ENCODE measurements at places on chromosomes 4 and X.

- DNase-seq, result no peak
Observed at GRCh38 chr4:1409079-1409478, 2.8 kb upstream of the NKX1-1 start.

DNA sequence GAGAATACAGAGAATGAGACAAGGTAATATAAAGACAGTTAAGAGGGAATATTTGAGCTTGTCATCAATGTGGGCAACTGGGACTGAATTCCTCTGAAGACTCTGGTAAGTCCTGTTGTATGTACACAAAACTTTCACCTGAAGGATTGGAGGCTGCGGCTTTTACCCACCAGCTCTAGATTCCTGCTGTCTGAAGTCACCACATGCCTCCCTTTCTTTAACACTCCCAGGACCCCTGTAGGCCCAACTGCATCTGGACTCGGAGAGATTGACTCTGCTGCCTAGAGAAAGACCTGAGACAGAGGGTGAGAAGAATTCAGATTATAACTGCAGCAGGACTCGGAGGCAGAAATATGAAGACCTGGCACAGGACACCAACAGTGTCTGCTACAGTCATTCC is 1048.0 kb downstream of the PDHA2 start:
- DNase-seq, result no peak

- peak; percentile 76 for DNase-seq
Observed at GRCh38 chr4:10205223-10205622, 88.6 kb upstream of the WDR1 start.

DNA sequence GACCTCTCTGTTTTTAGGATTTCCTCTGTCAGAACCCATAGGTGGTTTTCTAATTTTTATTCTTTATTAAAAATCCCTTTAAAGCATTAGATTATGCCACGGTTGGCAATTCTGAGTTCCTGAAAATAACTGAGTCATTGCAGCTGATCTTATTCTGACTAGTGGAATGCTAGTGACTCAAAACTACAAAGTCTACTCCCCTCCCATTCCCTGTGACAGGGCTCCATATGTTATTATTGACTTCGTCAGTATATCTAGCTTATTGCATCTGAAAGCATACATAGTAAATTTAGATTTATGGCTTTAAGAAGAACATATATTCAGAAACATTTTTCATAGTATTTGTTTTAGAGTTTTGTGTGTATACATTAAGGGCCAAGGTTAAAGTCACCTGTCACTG is 38.5 kb downstream of the HERC3 start:
- DNase-seq, result peak; percentile 78

- no peak for DNase-seq
Observed at GRCh38 chr4:75255261-75255660, 258.9 kb downstream of the RCHY1 start.

GRCh38 chr4:180827232-180828009 is 1415.8 kb upstream of the TENM3 start:
- peak; percentile 41 for DNase-seq

GRCh38 chrX:101452056-101452455 is 33.2 kb upstream of the ARMCX4 start:
- DNase-seq, result peak; percentile 55

- no peak for DNase-seq
Observed at GRCh38 chrX:70921709-70922352, 9.1 kb downstream of the SLC7A3 start.

GRCh38 chr4:39539089-39539611 is 11.9 kb upstream of the UGDH start:
- DNase-seq, result no peak

GRCh38 chr4:15213302-15213970 is 211.2 kb downstream of the CPEB2 start:
- DNase-seq, result peak; percentile 11

DNA sequence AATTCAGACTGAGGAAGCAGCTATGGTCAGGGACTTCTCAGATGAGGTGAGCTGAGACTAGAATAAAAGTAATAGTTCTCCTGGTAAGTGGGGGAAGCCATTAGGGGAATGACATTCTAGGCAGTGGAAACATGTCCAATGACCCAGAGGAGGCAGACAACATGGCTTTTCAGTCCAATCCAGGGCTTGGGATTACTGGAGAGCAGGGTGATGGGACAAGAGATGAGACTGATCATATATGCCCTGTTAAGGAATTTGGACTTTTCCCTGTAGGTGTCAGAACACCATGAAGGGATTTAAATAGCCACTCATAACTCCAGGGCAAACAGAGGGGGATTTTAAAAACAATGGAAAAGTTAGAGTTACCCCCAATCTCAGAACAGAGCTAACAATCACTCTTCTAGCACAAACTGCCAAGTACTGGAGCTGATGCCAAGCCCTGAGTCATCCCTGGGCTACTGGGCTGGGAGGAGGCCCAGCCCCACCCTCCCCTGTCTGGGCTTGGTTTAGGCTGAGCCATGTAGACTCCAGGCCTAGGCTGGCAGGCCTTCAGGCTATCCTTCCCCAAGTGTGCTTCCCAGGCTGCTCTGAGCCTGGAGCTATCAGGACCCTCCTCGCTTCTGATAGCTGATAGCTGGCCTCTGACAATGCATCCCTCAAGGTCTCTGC is 22.7 kb upstream of the MSN start:
- peak; percentile 87 for DNase-seq

- no peak for DNase-seq
Observed at GRCh38 chr4:37455301-37456131, 211.0 kb downstream of the NWD2 start.

DNA sequence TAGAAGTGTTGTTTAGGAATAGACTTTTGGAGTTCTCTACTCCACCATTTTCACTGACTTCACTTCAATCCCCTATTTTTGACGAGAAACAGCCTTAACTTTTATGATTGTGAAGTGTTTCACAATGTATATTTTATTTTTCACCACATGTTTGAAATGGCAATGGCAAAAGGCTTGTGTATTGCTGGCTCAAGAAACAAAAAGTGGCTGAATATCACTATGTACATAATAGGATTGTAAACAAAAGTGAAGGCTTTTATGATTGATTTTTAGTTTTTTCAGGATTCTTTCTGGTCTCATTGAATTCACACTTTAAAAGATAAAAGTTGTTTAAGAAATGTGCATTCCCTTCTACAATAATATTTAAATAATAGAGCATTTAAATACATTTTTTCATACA is 18.2 kb downstream of the MAGEB5 start:
- no peak for DNase-seq

DNA sequence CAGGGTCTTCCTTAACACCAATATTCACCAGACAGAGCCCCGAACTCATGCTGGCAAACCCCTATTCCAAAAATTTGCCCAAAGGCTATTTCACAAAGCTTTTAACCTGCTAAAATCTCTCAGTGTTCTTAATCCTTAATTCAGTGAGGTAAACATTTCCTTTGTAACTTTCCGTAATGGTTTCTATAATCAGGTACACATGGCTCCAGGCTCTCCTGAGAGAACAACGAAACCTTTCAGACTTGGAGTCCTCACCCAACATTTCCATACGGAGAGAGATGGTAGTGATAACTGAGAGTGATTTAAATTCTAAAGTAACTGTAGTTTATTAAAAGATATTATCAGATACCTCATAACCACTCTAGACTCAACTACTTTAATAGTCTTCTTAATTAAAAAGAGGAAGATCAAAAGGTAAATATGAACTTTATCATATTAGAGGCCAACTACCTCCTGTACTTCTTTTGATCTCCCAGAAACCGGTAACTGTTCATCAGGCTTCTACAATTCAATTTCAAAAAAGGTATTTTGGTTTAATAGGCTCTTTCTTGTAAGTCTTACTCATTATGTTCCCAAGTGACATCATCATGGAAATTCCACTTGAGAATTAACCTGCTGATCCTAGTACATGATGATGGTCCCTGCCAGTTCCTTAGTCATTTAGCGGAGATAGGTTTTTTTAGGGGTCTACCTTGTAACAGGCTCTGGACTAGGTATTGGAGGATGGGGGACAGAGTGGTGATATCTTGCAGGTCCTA is 91.4 kb upstream of the UCP1 start:
- no peak for DNase-seq

DNA sequence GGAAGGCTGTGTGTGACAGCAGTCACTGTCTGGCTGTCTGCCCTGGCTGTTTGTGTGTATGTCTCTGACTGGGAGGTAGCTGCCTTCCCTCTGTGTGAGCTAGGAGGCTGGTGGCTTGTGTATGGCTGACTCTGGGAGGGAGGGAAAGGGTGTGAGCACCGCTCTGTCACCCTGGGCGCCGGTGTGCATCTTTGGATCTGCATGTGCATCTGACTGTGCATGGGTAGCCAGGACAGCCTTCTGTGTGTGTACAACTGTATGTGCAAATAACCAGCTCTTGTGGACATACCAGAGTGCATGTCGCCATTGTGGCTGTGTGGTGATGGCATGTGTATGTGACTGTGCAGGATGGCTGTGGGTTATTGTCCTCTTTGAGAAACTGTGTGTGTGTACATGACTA is 7.4 kb upstream of the ERAS start:
- no peak for DNase-seq

- peak; percentile 84 for DNase-seq
Observed at GRCh38 chr4:26298198-26298947, 22.4 kb upstream of the RBPJ start.

- no peak for DNase-seq
Observed at GRCh38 chr4:113564493-113564892, 197.0 kb downstream of the CAMK2D start.

- DNase-seq, result peak; percentile 82
Observed at GRCh38 chrX:53263597-53264094, 17.7 kb downstream of the IQSEC2 start.

- DNase-seq, result no peak
Observed at GRCh38 chr4:66108898-66109297, 438.6 kb upstream of the EPHA5 start.

Data from EH (cell line).